ENCODE measurements at places on chromosomes 1 and 21. TPM values are rescaled to one million over a fixed set of nuclear protein-coding genes. Genes with fewer than 3 reads are reported as not detected.
A peak's percentile ranks its signal among the peaks of the same experiment; 100 is the strongest.

GRCh38 chr1:47729685-47730084, 267.5 kb downstream of the TRABD2B start:
- no peak for DNase-seq

GRCh38 chr1:154849645-154850131, 20.4 kb downstream of the KCNN3 start:
- DNase-seq: no peak

DNA sequence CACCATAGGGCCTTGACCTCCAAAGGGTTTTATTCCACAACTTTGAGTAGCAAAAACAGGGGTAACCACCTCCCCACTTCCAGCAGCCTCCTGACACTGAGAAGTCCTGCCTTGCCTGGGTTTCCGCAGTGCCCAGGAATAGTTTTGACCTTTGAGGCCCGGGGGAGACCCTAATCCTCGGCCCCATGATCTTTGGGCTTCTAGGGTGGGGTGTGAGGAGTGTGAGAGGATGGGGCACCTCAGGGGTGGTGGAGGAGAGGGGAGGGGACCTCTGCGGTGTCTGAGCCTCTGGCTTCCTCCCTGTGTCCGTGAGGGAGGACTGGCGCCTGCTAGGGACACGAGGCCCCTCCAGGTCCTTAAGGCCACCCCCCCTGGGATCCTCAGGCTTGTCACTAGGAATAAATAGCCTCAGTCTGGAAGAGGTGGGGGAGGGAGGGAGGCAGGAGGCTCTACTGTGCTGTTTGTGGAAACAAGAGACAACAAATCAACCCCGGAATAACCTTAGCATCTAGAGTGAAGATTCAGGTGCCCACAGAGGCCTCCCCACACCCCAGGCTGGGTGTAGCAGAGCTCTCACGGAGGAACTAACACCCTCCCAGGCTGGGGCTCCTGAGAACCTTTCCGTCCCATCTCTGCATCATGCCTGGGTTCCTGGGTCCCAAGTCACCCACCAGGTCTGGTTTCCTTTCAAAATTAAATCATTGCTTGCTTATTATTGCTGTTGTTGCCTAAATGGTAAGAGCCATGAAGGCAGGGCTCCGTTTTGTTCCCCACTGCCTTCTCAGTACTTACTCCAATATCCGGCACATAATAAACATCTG, 904 bp upstream of the FHL3 start:
- peak; percentile 45 for DNase-seq

- no peak for DNase-seq
These were observed 17.8 kb upstream of the TTC39A start for GRCh38 chr1:51348147-51348527.

GRCh38 chr21:14836950-14837349, 227.8 kb downstream of the NRIP1 start:
- no peak for DNase-seq

DNA sequence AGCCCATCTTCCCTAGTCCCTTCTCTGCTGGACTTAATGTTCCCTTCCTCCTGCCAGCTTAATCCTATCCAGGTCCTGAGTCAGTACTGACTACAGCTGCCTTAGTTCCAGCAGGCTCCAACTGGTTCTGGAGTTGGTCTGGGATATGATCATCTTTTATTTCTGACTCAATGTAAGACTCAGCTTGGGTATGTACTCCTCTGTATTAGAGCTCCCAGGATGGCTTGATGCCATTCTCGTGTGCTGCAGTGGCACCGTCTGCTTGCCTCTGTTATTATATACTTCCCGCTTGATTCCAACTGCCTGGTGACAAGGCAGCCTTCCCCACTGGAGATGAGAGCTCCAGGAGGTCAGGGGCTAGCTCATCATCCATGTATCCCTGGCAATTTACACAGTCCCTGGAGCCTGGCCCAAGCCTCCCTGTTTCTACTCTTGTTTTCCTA, 164.4 kb upstream of the DPT start:
- no peak for DNase-seq

GRCh38 chr1:64623750-64624191, 121.1 kb upstream of the RAVER2 start:
- DNase-seq: no peak

DNA sequence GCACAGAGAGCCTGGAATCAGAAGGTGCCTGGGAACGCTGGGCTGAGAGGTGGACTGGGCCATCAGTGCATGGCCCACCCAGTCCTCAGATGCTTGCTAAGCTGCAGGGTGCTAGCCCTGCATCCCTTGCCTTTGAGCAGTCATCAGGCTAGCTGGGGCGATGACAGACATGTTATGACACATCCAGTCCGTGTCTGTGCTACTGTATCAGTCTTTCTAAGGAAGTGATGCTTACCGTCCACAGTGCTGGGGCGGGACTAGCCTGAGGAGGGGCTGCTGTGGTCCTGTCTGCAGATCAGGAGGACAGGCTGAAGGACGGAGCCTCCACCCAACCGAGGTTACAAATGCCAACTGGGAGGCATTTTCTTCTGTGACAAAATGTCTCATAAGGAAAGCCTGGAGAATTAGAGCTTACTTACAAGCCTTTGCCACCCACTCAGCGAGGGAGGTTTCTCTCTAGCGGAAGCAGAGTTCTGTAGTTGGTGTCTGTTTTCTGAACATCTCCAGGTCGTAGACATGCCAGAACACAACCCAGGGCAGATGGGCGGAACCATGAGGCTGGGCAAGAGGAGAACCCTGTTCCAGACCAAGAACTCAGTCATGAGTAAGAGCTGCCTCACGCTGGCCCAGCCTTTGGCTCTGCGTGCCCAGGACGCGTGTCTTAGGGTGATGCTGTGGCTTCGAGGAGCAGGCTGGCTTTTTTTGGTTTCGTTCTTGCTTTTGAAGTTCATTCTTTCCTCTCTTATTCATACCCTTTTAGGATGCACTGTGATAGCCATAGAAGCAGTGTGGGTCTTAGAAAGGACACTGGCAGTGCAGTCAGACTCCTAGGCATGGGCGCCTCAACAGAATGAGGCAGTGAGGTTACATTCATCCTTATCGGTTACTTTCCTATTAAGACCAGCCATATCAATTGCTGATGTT, 14.3 kb downstream of the SLFNL1 start:
- DNase-seq: no peak

DNA sequence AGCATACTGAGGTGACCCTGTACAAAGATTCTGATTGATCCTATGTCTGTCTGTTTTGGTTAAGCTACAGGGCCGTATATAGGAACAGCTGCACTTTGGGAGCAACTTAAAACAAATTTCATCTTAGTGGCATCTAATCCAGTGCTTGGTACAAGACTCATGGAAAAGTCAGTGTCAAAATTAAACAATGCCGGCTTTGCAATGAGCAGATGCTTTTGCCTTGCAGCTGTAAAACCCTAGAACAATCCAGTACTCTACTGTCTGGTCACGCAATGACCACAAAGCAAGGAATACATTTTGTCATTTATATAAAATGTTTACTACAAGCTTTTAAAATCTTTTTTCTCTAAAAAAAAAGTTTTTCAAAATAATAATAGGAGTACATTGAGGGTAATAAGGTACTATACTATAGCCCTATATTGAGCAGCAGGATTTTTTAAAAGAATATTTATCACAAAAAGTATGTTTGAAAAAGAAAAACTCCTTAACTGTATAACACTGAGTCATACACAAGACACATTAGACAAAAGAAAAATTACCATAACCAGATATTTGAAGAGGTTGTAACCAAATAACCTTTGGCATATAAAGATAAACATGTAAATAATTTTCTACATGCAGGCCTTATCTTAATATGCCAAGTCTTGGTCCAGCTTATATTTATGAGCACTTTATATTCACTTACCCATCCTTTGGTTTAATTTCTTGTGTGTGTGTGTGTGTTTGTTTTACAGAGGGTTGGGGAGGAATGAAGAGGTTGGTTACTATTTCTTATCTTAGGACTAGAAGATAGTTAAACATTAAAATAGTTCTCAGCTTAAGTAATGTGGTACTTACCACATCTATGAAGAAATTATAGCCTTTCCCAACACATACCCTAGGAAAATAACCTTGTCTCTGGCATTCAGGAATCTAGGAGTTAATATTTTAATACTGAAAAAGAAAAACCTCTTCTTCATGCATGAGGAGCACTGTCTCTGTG, 262.3 kb downstream of the FAF1 start:
- no peak for DNase-seq

DNA sequence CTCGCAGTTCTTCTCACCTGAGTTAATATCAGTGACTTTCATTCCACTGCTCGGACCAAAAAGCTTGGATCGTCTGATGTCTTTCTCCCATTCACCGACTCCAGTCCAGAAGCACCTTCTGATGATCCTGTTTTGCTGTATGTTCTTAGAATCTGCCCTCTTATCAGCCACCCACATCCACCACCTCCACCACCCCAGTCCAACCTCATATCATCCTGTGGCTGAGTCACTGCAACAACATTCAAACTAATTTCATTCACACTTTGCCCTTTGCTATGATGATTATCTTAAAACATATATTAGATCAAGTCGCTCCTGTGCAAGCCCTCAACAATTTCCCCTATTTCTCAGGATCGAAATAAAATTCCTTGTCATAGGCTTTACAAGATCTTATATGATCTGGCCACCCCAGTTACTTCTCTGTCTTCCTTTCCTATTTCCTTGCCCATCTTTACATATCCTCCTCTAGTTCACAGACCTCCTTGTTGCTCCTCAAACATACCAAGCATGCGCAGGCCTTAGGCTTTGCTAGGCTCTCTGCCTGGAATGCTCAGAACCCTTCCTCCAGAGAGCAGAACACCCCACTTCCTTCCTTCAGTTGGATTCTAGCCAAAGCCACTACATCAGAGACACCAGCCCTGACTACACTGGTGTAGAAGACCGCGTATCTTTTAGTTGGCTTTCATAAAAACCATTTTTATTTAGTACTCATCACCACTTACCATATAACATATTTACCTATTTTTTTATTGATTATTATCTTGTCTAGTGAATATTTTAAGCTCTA, 335.7 kb upstream of the GREM2 start:
- no peak for DNase-seq

- no peak for DNase-seq
These were observed 16.0 kb upstream of the PIGV start for GRCh38 chr1:26771643-26772321.

DNA sequence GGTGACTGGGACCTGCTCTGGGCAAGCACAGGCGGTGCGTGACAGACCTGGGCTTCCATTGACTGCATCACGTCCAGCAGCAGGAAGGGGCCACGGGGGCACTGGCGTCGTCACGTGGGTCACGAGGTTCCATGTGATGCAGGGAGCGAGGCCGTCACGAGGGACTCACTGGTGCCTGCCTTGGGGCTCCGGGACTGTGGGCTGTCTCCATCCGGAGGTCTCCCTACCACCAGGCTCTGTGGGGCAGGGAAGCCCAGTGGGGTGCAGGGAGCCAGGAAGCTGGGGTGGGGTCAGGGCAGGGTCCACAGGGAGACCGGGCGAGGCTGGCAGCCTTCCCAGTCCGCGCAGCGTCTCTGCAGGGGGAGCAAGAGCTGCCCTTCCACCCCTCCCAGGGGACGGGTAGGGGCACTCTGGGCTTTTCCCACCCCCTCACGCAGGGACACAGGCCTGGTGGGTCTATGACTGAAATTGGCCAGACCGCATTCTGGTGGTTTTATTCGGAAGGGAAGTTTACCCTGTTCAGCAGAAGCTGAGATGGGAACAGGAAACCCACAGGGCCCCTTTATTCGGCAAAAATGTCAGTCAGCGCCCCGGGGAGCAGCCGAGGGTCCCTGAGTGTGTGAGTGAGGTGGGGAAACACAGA, 416 bp upstream of the TNFRSF14 start:
- DNase-seq: peak; percentile 86

DNA sequence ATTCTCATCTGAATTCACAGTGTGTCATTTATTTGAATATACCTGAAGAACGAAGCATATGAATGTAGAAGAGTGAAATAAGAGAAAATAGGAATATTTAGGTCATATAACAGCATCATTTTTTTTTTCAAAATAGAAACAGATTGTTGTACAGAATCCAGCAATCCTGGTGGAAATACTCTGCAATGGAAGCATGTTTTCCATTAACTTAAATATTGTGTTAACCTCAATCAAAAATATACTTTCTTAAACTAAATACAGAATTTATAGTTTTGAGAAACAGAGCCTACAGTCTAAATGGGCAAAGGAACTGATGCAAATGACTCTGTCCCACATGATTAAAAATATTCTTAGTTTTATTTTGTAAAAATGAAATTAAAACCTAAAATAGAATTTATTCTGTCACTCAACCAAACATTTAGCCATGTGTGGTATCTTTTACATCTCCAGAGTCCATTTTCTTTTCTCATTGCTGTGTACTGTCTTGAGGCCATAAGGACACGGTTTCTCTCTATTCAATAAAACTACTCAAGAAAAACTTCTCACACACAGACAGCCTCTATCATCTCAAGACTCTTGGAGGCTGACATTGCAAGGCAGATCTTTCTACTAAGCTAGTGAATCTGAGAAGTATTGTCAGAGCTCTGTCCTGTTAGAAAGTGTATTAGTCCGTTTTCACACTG, 322.6 kb downstream of the LTN1 start:
- DNase-seq: no peak

DNA sequence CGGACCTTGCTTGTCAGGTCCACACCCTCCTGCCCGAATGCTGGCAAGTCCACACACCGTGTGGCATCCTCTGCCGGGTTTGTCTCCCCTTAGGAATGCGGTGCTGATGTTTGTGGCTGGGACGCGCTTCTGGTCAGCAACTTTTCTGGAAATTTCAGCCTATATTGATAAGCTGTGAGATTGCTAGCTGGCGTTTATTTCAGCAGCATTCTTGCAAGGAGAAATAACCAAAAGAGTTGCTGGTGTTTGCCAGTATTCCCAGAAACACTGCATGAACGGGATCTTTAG, 601 bp downstream of the CEPT1 start:
- DNase-seq: no peak

DNA sequence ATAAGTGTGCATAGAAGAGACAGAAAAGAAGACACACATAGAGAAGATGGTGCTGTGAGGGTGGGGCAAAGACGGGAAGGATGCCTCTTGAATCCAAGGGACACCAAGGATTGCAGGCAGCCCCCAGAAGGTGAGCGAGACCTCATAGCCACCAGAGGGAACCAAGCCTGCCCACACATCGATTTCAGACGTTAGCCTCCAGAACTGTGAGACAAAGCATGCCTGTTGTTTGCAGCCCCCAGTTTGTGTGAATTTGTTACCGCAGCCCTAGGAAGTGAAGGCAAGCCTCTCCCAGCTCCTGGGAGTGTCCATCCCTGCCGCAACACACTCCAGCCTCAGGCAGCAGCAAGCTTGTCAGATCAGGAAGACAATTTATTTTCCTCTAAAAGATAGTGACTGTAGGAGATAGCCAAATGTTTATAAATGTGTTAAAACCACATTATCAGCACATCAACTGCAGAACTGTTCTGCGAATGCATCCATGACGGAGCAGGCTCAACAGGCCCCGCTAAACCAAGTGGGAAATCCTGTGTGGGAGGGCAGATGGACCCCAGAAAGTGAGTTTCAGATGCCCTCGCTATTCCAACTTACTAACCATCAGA, 543.3 kb downstream of the MATN1 start:
- peak; percentile 17 for DNase-seq

GRCh38 chr1:224517171-224517570, 82.6 kb upstream of the WDR26 start:
- DNase-seq: no peak

GRCh38 chr1:58149271-58149812, 397.2 kb downstream of the OMA1 start:
- DNase-seq: no peak

TTC39A gene
- 33.6 TPM for total RNA-seq

SELL gene
- total RNA-seq: 11.9 TPM

CLIC4 gene
- 60.0 TPM for total RNA-seq

SAMD11 gene
- 4.8 TPM for total RNA-seq

CYP4A11 gene
- total RNA-seq: 2.2 TPM

NPHS2 gene
- not detected for total RNA-seq

TRNP1 gene
- total RNA-seq: 35.0 TPM

LRRIQ3 gene
- not detected for total RNA-seq

MCOLN3 gene
- total RNA-seq: 7.3 TPM

Data from stomach (tissue), 19 donors.